Spinal cord (tissue), 10 donors: ENCODE measurements at places on chromosomes 11 and 22. TPM values are rescaled to one million over a fixed set of nuclear protein-coding genes. Genes with fewer than 3 reads are reported as not detected.

DNA sequence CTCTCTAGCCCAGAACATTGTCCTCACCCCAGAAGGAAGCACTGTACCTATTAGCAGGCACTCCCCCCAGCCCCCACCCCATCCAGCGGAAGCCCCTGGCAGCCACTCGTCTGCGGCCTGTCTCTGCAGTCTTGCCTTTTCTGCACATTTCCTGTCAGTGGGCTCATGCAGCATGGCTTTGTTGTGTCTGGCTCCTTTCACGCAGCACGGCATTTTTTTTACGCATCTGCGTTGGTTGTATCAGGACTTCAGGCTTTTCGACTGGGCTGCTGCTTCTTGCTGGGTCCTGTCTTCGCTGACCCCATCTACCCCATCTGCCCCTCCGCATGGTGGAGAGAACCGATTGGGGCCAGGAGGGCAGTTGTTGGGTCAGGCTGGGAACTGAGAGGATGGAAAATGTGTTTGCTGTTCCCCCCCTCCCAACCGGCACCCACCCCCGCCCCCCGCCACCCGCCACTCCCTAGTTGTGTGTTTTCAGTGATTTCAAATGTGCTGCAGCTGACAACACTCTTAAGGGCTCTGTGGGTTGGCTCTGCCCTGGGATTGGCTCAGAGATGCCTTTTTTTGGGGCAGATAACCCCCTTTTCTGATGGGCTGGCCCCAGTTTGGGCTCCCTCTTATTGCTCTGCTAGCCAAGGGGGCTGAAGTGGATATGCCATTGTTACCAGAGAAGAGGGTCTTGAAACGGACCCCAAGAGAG lies 110.0 kb downstream of the KIAA1671 start:
- DNase-seq = no peak

GRCh38 chr11:109885006-109885405 lies 208.2 kb upstream of the ZC3H12C start:
- no peak for DNase-seq

DNA sequence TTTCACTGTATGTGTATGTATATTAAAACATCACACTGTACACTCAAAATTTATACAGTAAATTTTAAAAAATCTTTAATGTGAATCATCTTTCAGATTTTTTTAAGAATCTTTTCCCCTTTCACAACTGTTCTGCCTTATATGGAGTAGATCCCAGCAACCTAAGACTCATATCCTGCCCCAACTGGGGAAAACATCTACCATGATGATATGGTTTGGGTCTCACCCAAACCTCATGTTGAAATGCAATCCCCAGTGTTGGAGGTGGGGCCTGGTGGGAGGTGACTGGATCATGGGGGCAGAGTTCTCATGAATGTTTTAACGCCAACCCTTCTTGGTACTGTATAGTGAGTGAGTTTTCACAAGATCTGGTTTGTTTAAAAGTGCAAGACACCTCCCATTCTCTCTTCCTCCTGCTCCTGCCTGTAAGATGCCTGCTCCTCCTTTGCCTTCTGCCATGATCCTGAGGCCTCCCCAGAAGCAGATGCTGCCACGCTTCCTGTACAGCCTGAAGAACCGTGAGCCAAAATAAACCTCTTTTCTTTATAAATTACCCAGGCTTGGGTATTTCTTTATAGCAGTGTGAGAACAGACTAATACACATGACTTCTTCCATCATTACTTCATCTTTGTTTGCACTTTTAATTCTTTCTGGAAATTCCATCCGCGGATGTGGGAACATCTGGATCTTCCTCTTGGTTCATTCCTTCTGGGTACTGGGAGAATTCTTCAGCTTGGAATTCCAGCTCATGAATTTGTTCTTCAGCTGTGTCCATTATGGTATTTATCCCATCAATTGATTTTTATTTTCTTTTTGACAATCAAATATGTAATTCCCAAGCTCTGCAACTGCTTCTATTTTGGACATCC lies 36.9 kb downstream of the LINC01488 start:
- no peak for DNase-seq

- DNase-seq = no peak
Observed at GRCh38 chr11:131895865-131896264, 525.5 kb downstream of the NTM start.

GRCh38 chr11:12185914-12186313 lies 75.5 kb downstream of the MICAL2 start:
- DNase-seq = no peak

DNA sequence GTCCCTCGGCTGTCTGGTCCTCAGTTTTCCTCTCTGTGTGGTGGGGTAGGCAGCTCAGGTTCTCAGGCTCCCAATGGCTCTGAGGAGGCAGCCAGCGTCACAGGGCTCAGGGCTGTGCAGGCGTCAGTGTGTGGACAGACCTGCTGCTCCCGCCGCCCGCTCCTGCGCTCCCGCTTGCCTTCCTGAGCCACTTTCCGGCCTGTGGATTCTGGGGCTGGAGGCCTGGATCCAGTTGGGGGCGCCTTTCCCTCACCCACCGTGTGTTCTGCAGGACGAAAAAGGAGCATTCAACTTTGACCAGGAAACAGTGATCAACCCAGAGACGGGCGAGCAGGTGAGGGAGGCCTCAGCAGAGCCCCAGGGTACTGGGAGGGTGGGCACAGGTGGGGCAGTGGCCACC lies 14.7 kb downstream of the DPP3 start:
- DNase-seq = no peak

GRCh38 chr11:84819128-84819527 lies 808.0 kb downstream of the DLG2 start:
- no peak for DNase-seq

GRCh38 chr11:85748455-85748891 lies 62.5 kb downstream of the SYTL2 start:
- no peak for DNase-seq

DNA sequence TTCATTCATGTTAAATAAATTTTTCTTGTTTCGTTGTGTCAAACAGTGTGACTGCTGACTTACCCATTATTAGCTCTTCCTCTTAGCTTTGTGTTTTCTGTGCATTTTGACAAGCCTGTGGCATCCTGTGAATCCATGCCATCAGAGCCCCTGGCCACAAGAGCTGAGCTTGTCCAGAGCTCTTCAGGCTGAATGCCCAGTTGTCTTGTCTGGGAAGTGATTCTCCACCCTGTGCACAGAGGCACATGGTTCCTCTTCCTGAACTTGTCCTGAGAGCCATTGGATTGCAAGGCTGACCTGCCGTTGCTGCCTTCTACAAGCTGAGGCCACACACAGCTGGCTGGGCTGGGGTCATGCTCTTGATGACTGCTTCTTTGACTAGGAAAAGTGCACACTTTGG lies 64.1 kb downstream of the PPP6R3 start:
- DNase-seq = no peak

DNA sequence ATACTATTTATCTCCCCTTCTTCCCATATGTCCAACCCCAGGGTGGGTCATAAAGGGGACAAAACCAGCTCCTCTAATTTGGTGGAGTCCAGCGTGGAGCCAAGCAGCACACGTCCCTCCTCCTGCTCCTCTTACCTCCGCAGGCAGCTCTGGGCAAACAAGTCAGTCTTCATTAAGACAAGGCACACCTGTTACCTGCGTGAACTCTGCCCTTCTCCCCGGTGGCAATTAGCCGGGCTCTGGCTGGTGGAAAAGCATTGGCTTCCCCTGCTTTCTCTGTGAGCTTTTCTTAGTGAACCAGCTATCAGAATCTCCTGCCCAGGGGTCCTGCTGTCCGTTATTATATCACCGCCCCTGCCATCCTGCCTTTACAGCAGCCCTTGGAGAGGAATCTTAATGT lies 418.7 kb upstream of the CADM1 start:
- no peak for DNase-seq

DNA sequence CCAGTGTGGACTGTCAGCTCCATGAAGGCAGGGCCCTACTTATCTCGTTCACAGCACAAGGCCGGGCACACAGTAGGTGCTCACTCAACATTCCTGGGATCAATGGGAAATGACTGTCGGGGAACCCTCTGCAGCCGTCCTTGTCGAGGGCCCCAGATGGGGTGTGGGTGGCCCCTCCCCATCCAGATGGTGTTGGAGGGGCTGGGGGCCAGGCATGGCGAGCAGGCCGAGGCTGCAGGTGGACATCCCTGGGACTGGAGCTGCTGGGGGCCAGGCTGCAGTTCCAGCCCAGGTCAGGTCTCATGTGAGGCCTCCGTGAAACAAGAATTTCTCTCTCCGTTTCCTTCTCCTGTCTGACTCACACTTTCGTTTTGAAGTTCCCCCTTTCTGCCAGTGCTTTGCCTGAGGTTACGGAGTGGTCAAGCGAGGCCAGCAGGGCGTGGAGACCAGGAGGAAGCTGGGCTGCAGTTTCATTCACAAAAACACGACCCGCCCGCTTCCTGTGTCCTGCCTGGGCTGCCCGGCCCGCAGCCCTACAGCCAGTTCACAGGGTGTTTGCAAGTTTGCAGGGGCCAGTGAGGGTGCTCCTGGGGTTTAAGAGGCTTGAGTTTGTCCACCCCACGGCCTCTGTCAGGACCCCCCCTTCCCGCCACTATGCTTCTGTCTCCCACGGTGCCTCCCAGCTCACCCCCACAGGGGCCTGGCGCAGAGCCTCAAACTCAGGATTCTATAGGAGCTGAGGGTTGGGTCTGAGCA lies 4.5 kb downstream of the MYEOV start:
- no peak for DNase-seq

DNA sequence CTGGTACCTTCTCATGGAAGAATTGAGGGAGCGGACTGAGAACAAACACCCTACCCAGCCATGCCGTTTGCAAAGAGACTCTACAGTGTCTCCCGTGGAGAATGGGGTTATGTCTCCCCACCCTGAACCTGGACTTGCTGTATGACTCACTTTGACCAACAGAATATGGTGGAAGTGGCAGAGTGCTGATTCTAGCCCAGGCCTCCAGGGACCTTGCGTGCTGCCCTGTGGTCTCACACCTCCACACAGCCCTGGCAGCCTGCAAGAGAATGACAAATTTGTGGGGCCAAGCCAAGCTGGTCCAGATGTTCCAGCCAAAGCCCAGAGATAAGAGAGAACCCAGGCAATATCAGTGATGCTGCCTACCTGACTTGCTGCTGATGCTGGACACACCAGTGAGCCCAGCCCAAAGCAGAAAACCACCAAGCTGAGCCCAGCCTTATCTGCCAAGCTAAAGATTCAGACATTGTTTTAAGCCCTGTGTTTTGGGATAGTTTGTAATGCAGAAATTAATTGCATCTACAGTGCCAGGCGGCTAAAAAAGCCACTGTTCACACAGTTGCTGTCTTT lies 8.1 kb upstream of the LINC01488 start:
- no peak for DNase-seq

DNA sequence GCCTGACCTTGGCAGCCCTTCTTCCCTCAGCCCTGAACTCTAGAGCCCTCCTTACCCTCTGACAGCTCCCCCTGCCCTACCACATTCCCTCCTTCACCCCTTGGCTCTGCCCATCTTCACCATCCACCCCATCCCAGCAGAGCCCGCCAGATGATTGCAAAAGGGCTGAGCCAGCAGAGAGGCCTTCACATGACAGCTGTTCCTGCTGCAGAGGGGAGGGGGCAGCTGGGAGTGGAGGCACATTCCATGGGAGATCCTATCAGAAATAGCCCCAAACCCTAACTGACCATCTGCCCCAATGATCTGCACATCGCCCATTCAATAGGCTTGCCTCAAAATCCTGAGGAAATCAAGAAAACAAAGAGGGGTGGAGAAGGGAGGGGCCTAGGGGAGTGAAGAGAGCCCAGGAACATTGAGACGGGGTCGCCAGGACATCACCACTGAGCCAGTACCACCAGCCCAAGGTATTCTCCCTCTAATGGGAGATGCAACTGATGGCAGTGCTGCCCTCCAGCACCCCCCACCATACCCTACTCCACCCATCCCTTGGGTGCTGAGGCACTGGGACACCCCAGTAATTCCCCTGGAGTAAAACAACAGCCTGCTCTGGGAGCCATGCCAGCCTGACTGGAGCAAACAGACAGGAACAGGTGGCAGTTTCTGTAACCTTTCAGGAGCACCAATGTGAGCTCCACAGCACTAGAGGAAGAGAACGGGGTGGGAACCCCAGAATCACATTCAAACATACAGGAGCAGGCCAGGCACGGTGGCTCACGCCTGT lies 8.0 kb upstream of the AHNAK start:
- DNase-seq = no peak

GRCh38 chr11:119028346-119029068 lies 2.2 kb downstream of the SLC37A4 start:
- no peak for DNase-seq

DNA sequence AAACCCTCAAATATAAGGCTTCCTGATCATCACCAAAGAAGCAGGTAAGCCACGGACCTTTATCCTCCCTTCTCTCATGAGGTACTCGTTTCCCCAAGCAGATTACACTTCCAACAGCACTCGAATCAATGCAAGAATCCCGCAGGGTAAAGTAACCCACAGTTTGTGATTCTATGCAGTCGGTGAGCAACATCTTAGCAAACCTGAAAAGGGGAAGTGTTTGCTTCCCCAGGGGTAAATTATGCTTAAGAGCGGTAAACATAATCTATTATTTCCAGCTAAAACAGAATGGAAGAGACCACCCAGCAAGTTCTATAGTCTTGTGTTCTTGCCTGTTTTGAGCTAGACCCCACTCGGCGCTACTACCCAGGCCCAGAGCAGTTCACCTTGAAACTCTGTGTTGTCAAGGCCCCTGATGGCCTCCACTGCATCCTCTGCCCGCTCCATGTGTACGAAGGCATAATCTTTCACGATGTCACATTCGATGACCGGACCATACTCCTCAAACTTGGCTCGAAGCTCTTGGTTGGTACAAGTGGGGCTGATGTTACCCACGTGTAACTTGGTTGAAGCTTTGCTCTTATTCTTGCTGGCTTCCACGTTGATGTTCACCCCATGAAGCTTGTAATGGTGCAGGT lies 1.3 kb downstream of the RBM4B start:
- peak; percentile 10 for DNase-seq

DNA sequence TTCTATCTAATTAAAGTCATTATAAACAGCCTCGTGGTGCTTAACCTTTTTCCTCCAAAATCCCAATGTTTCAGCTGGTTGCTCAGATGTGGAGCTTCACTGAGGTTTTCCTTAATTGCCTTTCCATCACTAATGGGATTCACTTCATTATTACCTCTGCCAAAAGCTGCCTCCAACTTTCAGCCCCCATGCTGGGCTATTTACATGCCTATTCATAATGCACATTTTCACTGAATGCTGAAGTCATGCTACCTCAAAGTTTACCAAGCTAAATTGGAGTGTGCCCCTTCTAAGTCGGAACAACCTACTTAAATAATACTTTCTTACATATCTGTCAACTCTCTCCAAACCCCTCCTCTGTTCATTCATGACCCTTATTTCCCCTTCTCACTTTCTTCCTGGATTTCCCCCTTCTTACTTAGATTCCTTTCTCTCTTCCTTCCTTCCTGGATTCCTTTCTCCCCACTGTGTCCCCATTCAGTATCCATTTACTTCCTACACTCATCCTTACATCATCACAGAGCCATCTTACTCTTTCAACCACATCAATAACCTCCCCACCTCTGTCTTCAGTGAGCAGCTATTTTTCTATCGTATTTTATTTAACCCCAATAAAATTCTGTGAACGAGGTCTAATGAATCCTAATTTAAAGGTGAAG lies 887.3 kb upstream of the TENM4 start:
- no peak for DNase-seq

GRCh38 chr11:114929351-114930000 lies 251.1 kb downstream of the NXPE2 start:
- no peak for DNase-seq

- DNase-seq = peak; percentile 50
Observed at GRCh38 chr11:105673089-105673488, 63.2 kb downstream of the GRIA4 start.

The TSGA10IP gene
- total RNA-seq = 0.39 TPM

The SNX32 gene
- total RNA-seq = 4.0 TPM

The WBP2NL gene
- total RNA-seq = 4.7 TPM

The C11orf58 gene
- total RNA-seq = 208 TPM

The PICK1 gene
- total RNA-seq = 21.7 TPM

The HPX gene
- total RNA-seq = 0.89 TPM

The TBCEL gene
- total RNA-seq = 49.0 TPM

The OR2AG1 gene
- total RNA-seq = not detected

The UBQLNL gene
- 0.55 TPM for total RNA-seq

The CCDC15 gene
- total RNA-seq = 4.4 TPM

The KRTAP5-11 gene
- total RNA-seq = not detected
